ENCODE measurements at places on chromosomes 1 and 21.

- no peak for DNase-seq
Observed at GRCh38 chr1:18903291-18903756, 969 bp upstream of the ALDH4A1 start.

GRCh38 chr1:107835151-107835670 lies 129.8 kb downstream of the VAV3 start:
- DNase-seq: no peak

- no peak for DNase-seq
Observed at GRCh38 chr1:48693674-48694320, 82.9 kb downstream of the BEND5 start.

GRCh38 chr21:36135391-36136102 lies 668 bp downstream of the CBR3 start:
- DNase-seq: peak; percentile 38

DNA sequence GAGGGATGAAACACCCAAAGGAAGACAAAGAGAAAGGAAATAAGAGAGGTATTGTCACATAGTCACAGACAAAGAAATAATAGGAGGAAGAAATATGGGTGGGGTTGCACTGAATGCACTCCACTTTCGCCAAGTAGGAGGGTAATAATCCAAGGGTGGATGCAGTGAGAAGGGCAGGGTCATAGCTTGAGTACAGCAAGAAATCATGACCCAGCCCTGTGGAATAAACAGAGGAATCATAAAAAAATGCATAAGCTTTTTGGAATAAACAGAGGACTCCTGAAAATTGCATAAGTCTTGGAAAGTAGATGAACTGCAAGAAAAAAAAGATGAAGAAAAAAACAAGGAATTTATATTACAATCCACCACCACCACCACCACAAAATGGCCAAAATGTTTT lies 53.1 kb upstream of the CD55 start:
- DNase-seq: no peak

DNA sequence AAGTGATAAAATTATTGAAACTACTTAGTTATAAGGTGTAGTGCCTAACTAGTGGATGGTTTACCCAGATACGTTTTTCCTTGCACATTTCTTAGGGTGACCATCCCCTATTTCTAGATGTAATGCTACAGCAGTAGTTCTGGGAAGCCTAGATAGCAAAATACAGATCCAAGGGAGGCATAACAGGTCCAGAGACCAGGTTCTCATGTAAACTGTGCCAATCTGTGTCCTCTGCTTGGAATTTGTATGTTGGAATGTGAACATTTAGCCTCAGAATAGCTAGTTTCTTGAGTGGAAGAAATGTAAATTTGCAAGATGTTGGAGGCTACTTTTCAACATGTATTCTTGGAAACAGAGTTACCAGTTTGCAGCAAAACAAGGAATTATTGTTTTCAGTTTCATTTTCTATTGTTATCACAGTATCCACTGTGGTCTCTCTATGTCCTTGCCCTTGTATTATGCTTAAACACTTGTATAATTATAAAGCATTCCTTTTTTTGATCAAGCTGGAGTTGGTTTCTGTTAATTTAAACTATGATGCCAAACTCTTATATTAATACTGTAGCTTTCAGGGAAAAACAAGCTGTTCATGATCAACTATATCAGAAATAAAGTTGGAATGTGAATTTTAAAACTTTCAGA lies 102.0 kb upstream of the BRINP3 start:
- no peak for DNase-seq

Measured in activated T-helper 1 cell treated with anti-CD3 and anti-CD28 coated beads, Interleukin-2, amount 50 U/mL, for 16 hours (primary cell).